ENCODE measurements at places on chromosomes 11 and 22. TPM values are rescaled to one million over a fixed set of nuclear protein-coding genes. Genes with fewer than 3 reads are reported as not detected.
A peak's percentile ranks its signal among the peaks of the same experiment; 100 is the strongest.

DNA sequence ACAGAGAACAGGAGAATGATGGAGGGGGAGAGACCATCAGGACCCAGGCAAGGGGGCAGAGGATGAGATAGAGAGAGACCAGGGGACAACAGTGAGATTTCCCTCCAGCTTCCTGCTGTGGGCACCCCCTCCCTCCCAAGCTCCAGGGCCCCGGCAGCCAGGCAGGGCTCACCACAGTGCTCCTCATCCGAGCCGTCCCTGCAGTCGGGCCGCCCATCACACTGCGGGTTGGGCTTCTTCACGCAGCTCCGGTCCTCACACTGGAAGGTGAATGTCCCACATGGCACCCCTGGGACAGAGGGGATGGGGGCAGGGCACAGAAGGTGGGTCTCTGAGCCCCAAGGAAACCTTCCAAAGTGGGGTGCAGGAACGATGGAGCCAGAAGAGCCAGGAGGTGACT lies 19.2 kb downstream of the KCTD17 start:
- no peak for DNase-seq

GRCh38 chr11:69891421-69892236 lies 72.4 kb upstream of the FGF3 start:
- DNase-seq: no peak

- no peak for DNase-seq
Observed at GRCh38 chr22:39925909-39926679, 25.2 kb downstream of the GRAP2 start.

- DNase-seq: no peak
Observed at GRCh38 chr11:61414547-61414946, 15.2 kb downstream of the CPSF7 start.

DNA sequence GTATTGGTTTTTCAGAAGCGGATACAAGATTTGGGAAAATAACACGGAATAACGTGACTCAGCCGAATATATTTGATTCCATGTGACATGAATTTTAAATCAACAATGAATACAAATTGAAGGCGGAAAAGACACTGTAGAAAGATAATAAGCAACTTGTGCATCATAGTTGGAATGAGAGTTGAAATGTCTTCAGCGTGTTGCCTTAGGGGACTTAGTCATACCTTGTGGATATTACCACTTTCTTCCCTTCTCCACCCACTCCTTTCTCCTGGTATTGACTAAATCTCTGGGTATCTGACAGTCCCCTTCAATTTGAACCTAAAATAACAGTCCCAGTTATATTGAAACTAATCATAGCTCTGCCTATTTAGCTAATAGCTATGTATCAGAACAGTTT lies 2373.1 kb upstream of the RAG2 start:
- DNase-seq: no peak

DNA sequence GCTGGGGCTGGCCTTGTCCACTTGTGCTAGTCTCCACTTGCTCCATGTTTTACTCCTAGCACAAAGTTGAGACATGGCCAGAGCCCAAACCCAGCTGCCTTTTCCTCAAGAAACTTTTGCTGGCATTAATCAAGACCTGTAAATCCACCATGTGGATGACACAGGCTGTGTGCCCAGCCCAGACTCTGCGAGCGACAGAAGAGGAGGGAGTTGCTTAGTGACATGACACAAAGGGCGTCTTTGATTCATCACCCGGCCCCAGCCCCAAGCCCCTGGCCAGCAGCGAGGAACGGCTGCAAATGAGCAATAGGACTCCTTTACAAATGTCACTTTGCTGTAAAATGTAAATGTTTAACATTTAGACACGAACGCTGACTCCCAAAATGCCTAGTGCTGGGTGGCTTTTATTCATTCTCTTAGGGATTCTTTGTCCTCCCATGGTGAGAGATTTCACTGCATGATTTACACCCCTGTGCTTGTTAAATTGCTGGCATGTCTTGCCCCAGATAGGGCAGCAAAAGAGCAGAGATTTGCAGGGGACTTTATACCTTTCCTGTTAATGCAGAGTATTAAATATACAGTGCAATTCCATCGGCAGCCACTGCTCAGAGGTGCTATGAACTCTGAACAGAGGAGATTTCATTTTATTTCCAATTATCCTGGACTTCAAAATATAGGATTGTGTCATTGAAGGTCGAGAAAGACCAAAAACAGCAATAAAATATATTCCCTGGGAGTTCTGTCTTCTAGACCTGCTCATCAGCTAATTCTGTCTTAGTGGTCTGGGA lies 263.6 kb upstream of the NCAM1 start:
- DNase-seq: no peak

DNA sequence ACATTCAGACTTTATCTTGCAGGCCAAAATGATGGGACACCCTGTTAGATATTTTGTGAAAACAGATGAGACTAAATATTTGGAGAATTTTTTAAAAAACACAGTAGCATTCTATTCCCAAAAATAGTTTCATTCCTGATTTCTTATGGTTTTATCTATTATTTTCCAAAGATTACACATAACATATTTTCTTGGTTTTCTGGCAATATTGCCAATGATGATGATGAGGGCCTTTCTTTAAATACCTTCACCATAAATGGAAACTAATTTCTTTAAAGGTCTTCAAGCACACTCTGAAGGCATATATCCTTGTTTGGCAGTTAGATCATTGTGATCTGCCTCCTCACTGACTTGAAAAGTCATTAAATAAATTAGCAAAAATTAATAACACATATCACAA lies 522.3 kb upstream of the LUZP2 start:
- no peak for DNase-seq

DNA sequence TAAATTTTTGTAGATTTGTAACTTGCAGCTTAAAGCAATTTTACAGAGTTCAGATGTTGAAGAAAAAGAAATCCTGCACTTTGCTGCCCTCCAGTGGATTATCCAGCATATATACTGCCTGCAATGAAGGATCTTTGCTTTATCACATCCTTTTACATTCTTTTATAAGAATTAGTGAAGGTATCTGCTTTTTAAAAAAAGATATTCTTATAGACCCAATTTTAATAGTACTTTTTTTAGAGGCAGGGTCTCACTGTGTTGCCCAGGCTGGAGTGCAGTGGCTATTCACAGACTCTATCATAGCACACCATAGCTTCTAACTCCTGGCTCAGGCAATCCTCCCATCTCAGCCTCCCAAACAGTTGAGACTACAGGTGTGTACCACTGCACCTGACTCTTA lies 60.7 kb downstream of the TTC17 start:
- peak; percentile 46 for DNase-seq

DNA sequence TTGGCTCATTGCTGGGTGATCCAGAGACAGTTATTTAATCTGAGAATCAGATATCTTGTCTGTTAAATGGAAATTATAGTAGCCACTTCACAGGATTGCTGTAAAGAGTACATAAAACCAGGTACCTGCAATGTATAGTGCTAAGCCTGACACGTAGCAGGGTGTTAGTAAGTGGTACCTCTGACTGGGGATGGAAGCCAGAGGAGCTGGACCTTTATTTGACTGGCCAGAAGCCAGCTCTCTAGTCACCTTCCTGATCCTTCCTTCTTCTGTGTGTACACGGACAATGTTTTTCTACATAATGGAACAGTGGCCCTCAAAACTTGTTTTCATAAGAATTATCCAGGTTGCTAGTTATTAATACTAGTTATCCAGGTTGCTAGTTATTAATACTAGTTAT lies 25.5 kb upstream of the EHF start:
- no peak for DNase-seq

- DNase-seq: no peak
Observed at GRCh38 chr11:31487848-31488247, 21.6 kb downstream of the IMMP1L start.

GRCh38 chr11:116694815-116695590 lies 77.8 kb downstream of the BUD13 start:
- DNase-seq: peak; percentile 12

Gene C11orf86
- not detected for total RNA-seq

Gene OR8D1
- not detected for total RNA-seq

Gene ZW10
- 14.4 TPM for total RNA-seq

Gene PKDREJ
- total RNA-seq: not detected

Gene TSSK2
- total RNA-seq: not detected

Gene TMPRSS4
- total RNA-seq: not detected

Gene CCDC157
- total RNA-seq: 3.6 TPM

Gene SLC22A9
- total RNA-seq: not detected
